ENCODE measurements at places on chromosomes 3 and 15.

DNA sequence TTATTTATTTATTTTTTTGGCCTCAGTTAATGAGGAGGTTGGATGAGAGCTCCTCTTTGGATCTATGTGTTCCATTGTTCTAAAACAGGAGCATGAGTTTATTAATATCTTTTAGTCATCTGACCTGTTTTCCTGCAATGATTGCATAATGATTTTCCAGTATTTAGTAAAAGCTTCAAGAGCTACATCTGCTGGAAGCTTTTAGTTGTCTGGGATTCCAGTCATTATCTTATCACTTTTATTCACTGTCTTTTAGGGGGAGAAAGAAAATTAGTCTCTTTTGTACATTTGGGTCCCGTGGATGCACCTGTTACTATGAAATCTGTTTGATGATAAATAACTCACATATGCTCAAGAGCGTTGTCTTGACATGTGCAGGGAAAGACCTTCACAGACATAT, 1270.0 kb downstream of the ROBO1 start:
- no peak for DNase-seq

DNA sequence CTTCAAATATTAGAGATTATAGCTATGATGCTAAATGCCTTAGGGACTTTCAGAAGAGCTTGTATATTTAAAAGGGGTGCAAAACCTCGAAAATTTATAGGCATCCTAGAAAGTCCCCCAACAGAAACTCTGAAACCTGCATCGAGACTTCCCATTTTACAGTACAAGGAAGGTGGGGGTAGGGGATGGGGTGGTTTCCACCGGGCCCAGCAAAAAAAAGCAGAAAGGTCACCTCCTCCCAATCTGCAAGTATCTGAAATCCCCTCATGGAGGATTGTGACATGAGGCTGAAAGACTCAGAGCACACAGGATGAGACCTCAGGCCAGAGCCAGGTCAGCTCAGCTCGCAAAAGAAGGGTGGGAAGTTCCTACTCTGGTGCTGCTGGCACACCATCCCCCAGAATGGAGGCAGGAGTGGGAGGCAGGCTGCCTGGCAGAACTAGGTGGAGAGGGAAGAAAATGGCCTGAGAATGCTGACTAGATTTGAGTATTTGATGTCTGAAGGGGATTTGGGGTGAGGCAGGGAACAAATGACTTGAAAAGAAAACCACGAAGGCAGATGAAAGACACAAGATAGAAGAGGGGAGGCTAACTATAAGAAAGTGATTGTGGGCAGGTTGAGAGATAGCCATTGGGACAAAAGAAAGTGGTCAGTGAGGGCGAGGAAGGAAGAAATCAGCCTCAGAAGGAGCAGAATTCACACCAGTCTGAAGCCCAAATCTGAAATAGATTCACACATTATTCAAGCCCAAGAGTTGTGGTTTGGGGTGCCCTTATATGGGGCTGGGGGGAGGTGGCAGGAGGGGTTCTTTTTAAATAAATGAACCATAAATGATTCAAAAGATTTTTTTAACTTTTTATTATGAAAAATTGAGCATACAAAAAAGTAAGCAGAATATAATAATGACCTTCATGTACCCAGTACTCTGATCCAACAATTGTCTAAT, 22.5 kb upstream of the TSC22D2 start:
- no peak for DNase-seq

DNA sequence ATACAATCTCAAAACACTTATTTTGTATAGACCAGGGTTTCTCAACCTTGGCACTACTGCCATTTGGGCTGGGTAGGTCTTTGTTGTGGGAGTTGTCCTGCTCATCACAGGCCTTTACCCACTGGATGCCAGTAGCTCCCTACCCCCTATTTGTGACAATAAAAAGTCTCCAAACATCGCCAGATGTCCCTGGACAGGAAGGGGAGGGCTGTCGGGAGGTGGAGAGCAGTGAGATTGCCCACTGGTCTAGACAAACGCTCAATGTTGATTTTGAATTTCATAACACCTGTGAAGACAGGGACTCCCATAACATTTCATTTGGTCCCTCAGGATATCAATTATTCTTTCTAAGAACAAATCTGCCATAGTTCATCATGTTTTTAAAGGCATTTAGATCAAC, 151.7 kb upstream of the PTPRG start:
- DNase-seq: no peak

GRCh38 chr15:32723171-32723948, 5.6 kb downstream of the GREM1 start:
- no peak for DNase-seq

DNA sequence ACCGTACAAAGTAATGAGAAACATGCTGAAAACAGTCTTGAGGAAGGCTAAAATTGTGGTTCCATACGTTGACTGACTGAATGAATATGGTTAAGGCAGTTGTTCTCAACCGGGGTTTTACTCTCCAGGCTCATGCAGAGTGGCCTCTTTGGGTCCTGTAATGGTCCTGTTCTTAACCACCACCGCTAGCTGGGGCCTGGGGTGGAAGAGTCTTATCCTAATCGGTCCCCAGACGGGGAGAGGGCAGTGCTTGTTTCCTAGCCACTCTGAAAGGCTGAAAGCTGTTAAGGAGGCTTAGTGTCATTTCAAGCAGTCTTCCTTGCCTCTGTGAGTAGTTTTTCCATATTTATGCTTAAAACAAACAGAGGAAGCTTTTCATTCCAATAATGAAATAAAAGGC, 32.0 kb downstream of the SELENOT start:
- no peak for DNase-seq

DNA sequence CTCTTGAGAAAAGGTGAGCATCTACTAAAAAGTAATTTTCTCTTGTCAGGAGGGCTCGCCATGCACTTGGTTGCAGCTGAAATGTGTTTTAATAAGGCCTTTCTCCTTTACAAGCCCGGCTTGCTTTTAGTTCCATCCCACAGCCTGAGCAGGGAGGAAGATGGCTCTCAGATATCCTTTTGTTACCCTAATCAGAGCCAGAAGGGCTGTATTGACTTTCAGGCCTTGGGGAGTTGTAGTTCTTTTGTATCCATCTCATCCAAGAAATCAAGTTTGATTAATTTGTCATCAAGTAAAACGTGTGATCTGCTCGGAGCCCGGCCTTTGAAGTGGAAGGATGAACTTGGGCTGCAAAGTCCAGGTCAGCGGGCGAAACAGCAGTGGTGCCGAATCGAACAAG, 52.9 kb downstream of the EIF4E3 start:
- DNase-seq: no peak

- DNase-seq: no peak
These were observed 44.8 kb upstream of the HACD2 start for GRCh38 chr3:123629747-123630047.

- no peak for DNase-seq
These were observed 150.2 kb downstream of the TP63 start for GRCh38 chr3:189781415-189781814.

DNA sequence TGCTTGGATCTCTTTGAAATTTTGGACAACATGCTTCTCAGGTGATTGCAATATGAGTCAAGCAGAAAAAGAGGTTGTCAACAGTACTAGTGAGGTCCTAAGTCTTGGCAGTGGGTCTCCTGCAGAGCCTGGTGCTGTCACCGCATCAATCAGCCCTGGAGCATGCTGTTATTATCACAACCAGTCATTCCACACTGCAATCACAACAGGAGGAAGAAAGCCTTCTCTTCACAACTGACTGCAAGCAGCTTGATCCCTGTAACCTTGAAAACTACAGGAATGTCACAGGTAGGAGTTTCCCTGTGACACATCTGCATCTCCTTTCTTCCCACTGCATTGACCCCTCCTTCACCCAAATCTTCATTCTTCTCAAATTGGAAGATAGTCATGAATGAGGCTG, 451.1 kb upstream of the ATP11B start:
- DNase-seq: no peak

GRCh38 chr3:128488991-128489673, 3.9 kb downstream of the GATA2 start:
- no peak for DNase-seq

DNA sequence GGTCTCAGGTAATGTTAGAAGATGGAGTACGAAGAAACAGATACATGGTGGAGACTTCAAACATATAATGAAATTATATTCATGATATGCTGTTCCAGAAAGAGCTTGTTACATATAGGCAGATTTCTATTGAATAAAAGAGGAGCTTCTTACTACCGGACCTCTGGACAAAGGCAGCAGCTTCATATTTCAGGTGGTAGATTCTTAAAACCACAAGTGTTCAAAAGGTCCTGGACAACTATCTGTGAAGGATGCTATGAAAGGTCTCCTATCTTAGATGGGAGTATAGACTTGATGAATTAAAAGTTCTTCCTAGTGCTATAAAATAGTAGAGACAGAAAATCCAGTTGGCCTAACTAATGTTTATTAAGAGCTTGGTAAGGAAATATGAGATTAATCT, 43.2 kb downstream of the MYLK start:
- no peak for DNase-seq

DNA sequence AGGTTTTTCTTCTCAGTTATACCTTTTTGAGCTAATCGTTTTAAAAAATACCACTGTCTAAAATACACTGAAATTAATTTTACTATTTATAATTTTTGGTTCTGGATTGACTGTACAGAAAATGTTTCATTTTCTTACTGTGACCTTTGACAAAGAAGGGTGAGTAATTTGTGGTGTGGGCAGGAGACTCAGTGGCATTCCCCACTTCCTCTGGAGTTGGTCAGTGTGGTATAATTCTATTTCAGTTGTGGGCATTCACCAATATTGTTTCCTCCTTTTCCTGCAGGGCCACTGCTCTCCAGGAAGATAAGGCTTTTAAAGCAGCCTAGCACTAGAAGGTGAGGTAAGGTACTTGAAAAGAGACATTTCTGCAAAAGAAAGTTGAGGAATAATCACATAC, 6.5 kb downstream of the DAG1 start:
- DNase-seq: no peak

DNA sequence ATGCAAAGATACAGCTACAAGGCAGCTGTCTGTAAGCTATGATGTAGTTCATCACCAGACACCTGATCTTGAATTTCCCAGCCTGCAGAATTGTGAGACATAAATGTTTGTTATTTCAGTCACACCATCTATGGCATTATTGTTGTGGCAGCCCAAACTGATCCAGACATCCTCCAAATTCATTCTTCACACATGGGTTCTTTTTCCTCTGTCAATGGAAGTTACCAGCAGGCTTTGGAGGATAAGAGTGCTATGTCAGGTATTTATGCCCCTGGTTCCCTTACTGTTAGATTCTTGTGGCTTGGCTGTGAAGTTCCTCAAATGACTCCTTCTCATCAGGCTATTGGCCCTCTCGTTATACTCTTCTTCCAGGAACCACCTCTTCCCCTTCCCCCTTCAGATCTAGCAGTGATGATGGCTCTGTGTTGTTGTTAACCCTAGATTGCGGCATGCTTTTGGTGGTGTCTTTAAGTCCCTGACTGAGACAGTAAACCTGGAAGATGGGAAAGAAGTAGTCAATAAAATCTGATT, 91.0 kb upstream of the CHMP2B start:
- no peak for DNase-seq

- no peak for DNase-seq
These were observed 40.0 kb downstream of the ATP13A3 start for GRCh38 chr3:194446754-194447153.

DNA sequence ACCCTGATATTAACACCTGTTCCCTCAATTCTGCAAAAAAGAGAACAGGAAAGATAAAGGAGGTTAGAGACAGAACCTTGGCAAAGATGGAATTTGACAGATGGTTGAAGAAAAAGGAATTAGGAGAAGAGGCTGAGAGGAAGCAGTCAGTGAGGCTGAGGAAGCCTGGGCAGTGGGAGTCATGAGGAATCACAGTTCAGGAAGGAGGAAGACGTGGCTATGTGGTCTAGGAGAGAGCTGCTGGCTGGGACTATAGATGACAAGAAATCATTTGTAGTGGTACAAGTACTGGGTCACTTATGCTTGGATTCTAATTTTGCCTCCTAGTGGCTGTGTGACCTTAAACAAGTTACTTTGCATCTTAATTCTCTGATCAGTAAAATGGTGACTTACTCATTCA, 49.0 kb downstream of the LARS2 start:
- DNase-seq: no peak

DNA sequence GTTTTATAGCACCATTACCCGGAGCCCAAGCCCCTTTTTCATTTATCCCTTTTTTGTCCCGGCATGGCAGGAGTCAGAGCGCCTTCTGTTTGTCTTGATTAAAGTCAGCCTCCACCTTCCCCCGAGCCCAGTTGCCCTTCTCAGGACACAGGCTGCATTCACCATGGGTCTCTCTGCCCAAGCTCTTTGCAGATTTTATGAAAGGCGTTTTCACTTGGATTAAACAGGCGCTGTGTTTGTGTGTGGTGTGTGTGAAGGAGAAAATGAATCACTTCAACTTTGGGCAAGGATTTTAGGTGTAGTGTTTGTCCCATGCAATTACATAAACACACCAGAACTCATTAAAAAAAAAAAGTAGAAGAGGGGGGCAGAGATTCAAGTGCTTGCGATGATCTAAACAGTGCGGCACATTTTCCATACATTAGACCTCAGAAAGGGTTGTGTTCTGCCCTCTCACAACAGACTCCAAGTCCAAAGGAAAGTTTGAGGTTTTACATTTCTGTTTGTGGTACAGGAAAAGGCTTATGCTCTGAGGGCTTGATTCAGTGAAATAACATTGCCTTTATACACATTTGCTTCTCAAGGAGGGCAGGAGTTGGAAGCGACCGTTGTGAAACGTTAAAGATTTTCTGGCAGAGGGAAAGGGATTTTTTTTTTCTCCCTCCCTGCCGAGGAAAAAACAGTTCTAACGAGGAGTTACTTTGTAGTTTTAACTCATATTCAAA, 14.5 kb upstream of the IL16 start:
- DNase-seq: no peak

DNA sequence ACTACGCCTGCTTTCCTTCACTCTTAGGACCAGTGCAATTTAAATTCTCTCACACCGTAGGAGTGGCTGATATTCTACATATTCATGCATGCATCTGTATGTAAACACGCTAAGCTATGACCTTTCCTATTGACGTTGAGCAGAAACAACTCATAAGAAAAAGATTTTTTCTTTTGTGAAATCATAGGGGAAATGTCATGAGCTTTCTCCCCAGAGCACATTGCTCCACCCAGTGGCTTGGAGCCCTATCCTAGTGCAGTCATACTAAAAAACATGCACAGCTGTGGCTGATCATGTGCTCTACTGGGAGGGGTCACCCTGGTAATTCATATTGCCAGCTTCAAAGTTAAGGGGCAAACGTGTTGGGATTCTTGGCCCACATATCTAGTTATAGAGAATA, 1.8 kb upstream of the MESD start:
- DNase-seq: no peak

GRCh38 chr15:64904189-64904588, 7.5 kb upstream of the ANKDD1A start:
- no peak for DNase-seq

DNA sequence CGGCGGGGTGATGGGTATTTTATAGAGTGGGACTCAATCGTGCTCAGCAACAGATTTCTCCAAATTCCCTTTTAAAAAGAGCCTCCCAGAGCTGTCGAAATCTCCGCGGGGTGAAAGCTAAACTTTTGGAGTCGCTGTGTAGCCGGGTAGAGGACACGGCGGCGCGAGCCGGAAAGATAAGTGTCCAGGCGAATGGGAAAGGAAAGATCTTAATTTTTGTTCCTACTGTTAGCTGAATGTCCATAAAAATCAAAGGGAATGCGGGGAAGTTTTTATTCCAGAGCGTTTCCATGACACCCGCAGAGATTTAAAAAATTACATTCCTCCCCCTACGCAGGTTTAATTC, 9.1 kb downstream of the EOMES start:
- no peak for DNase-seq

Measured in stimulated activated CD8-positive, alpha-beta memory T cell treated with anti-CD3 and anti-CD28 coated beads, Interleukin-2, amount 100 ng/mL, for 1 hour (primary cell).